ENCODE measurements at places on chromosomes 2 and 18.

GRCh38 chr18:24373328-24373727, 24.3 kb downstream of the OSBPL1A start:
- no peak for DNase-seq

GRCh38 chr2:14143435-14143834, 489.1 kb upstream of the LRATD1 start:
- DNase-seq = no peak

- no peak for DNase-seq
Observed at GRCh38 chr2:98830571-98831145, 99.7 kb upstream of the MGAT4A start.

GRCh38 chr2:126431136-126431535, 224.8 kb upstream of the GYPC start:
- no peak for DNase-seq

GRCh38 chr18:5463390-5463789, 80.4 kb downstream of the EPB41L3 start:
- no peak for DNase-seq

DNA sequence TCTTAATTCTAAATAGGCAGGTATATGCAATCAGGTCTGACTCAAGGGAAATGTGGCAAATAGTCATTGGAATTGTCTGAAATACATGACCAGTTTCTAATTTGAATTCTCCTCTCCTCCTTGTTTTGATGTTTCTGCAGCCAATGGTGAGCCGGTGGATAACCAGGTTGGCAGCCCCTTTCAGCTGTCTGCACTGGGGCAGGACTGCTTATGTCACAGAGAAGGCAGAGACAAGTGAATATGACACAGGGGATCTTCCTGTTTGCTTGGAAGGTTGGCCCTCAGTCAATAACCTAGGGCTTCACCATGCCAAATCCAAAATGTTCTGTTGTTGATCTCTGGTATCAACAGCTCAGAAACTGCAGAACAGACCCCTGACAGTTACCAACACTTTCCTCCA, 12.1 kb downstream of the MYT1L start:
- DNase-seq = no peak

DNA sequence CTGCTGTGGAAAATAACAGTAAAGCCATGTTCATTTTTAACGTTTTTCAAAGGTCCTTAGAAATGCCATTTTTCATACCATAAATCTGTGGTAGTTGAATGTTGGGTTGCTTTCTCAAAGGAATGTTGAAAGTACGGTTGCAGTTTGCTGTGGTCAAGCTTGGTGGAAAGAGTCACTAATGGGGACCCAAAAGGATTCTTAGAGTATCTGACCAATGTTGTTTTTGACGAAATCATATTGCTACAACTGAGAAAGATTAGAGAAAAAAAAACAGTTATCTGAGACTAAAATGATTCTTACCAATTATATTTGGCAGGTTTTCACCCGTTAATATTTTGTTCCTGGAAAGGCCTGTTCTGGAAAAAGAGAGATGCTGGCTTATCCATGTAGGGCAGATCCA, 439.5 kb upstream of the ETAA1 start:
- no peak for DNase-seq

- no peak for DNase-seq
Observed at GRCh38 chr2:42733852-42734251, 30.1 kb downstream of the OXER1 start.

DNA sequence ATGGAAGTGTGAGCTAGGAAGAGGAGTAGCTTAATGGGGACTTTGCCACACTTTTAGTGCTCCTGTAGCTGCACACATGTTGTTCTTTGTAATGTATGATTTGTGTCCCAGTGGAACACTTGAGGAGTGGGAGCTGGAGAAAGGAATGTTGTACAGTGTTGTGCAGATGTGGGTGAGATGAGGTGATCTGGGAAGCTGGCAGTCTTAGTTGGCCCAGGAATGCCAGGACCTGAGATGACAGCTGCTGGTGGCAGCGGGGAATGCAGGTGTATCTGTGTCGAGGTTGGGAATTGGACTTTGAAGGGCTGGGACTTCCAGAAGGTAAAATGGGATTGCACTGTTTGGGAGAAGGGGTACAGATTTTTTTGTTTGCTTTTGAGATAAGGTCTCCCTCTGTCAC, 23.6 kb downstream of the NEDD4L start:
- DNase-seq = no peak

DNA sequence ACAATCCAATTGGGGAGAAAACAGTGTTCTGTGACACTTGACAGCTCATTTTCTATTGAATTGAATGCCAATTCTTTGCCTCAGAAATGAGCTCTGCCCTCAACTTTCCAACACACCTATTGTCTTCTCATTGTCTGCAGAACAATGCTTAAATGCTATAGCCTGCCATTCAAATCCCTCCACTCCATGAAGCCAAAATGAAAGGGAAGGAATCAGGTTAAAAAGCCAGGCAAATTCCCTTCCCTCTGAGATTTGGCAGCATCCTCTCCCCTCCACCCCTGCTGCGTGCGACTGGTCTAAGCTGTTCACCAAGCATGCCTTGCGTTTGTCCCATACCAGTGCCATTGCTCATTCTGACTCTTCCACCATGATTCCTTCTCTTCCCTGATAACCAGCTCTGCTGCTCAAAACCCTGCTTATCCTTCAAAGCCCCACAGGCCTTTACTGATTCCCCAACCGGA, 32.4 kb upstream of the TMEM131 start:
- DNase-seq = no peak

GRCh38 chr2:12435430-12436222, 281.1 kb upstream of the TRIB2 start:
- DNase-seq = no peak

Data from right kidney (tissue), 9 donors.